ENCODE measurements at places on chromosomes 16 and 17.

- DNase-seq, result no peak
Observed at GRCh38 chr17:63082952-63083351, 116.9 kb downstream of the TANC2 start.

DNA sequence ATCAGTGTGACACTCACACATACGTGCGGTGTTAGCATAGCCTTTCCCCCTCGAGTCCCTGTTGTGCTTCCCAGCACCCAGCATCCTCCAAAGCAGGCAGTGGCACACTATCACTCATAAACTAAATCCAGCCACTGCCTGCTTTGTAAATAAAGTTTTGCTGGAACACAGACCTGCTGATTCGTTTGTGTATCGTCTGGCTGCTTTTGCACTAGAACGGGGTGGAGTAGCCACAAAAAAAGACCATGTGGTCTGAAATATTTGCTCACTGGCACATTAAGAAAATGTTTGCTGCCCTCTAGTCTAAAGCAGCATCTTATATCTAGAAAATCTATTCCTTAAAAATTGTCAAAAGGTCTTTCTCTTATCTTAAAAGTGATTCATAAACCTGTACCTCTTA, 341.2 kb upstream of the ZFHX3 start:
- DNase-seq, result no peak

GRCh38 chr16:85393674-85394451, 219.3 kb upstream of the GSE1 start:
- peak; percentile 65 for DNase-seq

- DNase-seq, result no peak
Observed at GRCh38 chr16:23124315-23124714, 24.9 kb downstream of the USP31 start.

DNA sequence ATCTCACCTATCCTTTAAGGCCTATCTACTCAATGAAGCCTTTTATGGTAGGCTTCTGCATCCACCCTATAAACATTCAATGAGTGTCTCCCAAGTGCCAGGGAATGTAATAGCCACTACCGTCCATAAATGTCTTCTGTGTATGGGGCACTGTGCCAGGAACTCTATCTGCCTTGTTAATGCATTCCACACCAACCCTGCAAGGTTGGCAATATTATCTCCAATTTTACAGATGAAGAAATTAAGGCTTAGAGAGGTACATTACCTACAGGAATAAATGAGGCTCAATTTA, 20.0 kb downstream of the MAP3K14 start:
- DNase-seq, result no peak

- no peak for DNase-seq
Observed at GRCh38 chr17:71055128-71055527, 885.8 kb downstream of the KCNJ2 start.

DNA sequence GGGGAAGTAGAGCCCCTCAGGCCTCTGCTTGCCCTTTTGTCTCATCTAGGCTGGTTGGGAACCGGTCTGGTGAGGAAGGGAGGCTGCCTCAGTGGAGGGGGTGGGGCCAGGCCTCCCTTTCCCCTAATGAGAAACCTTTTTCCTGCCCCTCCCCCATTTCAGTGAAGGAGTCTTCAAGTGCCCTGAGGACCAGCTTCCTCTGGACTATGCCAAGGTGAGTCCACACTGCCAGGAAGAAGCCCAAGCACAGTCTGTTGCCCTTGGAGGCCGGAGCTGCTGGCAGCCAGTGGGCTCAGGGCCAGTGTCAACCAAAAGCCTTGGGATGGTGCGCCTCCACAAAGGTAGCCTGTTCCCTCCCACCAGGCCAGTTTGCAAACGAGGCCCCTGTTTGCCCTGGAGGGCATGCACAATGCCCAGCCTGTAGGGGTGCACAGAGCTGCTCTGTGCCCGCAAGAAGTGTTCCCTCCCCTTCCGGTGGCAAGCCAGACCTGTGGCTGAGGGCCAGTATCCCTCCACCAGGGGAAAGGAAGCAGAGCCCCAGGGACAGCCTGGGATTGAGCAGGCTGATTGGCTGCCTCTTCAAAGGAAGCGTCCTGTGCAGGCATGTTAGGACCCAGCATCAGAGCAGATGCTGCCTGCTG, 3.4 kb downstream of the TRAF4 start:
- DNase-seq, result no peak

GRCh38 chr17:27449541-27449940, 6.7 kb upstream of the KSR1 start:
- DNase-seq, result no peak

DNA sequence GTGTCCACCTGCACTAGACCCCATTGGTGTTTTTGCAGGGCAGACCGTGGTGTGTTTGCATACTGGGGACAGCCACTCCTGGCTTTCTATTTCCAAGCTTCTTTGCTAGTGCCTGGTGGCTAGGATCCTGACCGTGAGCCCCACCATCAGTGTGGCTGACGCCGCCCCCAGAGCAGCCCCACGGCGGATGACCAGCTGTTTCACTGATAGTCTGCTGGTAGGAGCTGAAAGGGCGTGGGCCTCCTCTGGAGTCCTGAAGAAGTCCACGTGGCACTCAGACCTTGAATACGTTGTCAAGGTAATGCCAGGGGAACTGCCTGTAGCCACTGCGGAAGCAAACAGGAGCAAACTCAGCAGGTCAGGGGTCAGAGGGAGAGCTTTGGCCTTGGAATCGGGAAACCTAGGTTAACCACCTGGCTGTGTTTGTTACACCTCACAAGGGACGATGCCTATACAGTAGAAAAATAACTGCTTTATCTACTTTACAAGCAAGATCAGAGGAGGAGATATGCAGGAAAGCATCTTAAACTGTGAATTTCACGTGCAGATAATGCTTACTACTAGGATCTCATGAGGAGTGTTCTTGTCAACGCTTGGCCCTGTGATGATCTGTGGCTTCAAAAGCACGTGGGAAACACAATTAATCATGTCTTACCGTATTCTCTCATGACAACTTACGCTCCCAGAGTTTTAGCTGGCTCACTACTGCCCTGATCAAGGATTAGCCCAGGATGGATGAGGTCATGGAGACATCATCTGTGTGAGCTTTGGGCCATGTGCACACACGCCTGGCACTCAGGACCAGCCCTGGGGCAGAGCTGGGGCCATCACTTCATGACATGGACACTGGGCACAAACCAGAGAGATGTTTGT, 30.3 kb downstream of the ALDH3A2 start:
- DNase-seq, result no peak

DNA sequence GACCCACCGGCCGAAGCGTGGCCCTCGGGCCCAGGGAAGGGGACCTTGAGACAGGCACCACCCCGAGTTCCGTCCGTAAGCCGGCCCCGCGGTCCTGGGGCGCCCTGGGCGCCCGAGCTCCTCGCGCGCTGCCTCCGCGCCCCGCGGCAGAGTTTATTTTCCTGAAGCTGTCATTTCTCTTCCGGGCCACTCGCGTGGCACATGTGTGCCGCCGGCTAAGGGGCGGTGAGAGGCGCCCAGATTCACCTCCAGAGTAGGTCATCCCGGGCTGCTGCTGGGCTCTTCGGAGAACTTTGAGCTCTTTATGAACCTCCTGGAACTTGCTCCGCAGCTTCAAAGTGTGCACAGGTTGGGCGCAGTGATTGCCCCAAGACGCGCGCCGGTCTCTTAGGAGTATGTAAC, 489 bp downstream of the ZC3H18 start:
- DNase-seq, result peak; percentile 61

DNA sequence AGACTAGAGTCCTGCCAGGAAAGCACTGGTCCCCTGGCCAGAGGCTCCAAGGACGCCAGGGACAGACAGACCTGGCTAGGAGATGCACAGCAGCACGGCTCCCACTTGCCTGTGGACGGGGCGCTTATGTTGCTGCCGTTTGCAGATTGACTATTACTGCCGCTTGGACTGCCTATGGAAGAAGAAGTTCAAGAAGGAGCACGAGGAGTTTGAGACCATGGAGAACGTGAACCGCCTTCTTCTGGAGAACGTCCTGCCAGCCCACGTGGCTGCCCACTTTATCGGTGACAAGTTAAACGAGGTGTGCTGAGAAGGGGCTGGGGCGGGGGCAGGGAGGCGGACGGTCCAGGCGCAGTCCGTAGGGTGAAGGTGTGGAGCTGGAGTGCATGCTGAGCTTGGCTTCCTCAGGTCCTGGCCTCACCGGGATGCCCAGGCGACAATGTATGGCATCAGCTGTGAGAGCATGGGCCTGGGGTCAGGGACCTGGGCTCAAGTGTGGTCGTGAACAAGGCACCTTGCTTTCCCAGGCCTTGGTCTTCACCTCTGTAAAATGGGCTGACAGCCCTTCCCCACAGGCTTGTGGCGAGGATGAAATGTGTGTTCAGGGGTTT, 45.6 kb downstream of the ADCY7 start:
- no peak for DNase-seq

- DNase-seq, result peak; percentile 52
Observed at GRCh38 chr17:82320956-82321927, 3.8 kb upstream of the CD7 start.

GRCh38 chr16:47851146-47851545, 304.6 kb downstream of the ABCC12 start:
- no peak for DNase-seq

GRCh38 chr16:66357523-66357928, 9.0 kb upstream of the CDH5 start:
- DNase-seq, result no peak

DNA sequence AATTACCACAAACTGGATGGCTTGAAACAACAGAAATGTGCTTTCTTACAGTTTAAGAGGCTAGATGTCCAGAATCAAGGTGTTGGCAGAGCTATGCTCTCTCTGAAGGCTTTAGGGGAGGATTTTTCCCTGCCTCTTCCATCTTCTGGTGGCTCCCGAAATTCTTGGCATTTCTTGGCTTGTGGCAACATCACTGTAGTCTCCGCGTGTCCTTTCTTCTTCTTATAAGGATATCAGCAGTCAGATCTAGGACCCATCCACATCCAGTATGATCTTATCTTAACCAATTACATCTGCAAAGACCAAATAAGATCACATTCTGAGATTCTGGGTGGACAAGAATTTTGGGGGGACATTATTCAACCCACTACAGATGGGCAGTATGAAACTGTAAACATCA, 119.2 kb upstream of the PMFBP1 start:
- DNase-seq, result no peak

- DNase-seq, result no peak
Observed at GRCh38 chr16:12527071-12527470, 276.6 kb downstream of the CPPED1 start.

DNA sequence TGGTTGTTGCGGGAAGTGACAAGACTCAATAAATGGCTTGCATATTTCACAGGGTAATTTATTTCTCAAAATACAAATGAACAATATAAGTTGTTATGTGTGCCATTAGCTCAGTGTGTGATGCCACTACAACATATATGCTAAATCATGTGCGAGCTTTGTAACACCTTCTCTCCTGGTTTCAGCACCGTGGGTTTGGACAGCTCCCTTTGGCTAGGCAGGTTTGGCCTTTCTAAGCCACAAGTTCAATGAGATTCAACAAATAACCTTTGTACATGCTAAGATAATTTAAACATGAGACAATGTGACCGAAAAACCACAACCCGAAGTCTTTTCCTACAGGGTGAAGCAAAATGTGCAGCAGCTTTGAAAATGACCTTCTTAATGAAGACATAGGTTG, 563.9 kb downstream of the TMEM114 start:
- no peak for DNase-seq

GRCh38 chr17:40648384-40648968, 858 bp upstream of the SMARCE1 start:
- DNase-seq, result no peak

DNA sequence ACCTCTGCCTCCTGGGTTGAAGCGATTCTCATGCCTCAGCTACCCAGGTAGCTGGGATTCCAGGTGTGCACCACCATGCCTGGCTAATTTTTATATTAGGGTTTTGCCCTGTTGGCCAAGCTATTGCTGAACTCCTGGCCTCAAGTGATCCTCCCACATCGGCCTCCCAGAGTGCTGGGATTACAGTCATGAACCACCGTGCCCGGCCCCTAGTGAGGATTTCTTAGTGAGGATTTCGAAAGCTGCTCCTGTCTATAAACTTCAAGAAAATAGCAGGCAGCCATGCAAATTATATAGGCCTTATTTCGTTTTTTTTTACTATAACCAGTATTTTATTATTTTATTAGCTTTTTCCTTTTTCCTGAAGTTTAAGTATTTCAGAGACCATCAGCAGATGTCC, 41.6 kb downstream of the EPN2 start:
- no peak for DNase-seq

GRCh38 chr17:50660042-50660886, 25.6 kb downstream of the ABCC3 start:
- no peak for DNase-seq

GRCh38 chr17:72984145-72984925, 108.2 kb downstream of the SLC39A11 start:
- DNase-seq, result no peak

GRCh38 chr17:57413848-57414651, 157.7 kb downstream of the MSI2 start:
- DNase-seq, result no peak

DNA sequence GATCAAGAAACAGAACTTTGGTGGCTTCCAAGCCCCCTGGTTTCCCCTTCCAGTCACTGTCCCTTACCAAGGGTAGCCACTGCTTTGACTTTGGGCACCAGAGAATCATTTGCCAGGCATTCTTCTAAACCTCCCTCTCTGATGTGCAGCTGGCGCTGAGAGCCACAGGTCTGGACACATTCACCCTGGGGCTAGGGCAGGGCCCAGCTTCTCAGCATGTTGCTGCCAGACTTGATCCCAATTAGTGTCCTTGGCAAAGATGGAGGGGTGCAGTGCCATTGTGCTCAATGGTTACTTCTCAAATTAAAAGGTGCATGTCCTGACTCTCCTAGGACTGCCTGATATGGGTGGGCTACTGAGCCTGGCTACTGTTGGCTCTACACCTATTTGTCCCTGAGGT, 7.6 kb upstream of the SLC47A2 start:
- no peak for DNase-seq

DNA sequence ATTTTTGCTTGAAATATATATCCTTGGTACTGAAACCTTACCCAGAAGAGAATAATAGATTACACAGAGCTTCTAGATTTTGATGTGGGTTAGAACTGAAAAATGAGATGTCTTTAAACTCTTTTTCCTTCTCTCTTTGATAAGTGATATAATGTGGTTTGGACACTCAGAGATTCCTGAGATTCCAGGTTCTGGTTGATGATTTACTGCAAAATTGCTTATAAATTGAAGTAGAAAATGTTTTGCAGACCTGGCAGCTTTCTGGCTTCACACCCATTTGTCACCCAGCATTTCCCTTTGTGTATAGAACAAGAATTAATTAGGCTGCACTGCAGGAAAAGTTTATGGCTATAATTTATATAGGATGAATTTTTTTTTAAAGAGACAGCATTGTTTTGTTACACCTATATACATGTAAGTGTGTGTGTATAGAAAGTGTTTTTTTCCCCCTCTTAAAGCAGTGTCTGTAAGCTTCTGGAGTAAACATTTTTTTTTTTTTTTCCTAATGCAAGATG, 23.5 kb downstream of the AATF start:
- no peak for DNase-seq
